ENCODE measurements at places on chromosomes 5 and 9.

DNA sequence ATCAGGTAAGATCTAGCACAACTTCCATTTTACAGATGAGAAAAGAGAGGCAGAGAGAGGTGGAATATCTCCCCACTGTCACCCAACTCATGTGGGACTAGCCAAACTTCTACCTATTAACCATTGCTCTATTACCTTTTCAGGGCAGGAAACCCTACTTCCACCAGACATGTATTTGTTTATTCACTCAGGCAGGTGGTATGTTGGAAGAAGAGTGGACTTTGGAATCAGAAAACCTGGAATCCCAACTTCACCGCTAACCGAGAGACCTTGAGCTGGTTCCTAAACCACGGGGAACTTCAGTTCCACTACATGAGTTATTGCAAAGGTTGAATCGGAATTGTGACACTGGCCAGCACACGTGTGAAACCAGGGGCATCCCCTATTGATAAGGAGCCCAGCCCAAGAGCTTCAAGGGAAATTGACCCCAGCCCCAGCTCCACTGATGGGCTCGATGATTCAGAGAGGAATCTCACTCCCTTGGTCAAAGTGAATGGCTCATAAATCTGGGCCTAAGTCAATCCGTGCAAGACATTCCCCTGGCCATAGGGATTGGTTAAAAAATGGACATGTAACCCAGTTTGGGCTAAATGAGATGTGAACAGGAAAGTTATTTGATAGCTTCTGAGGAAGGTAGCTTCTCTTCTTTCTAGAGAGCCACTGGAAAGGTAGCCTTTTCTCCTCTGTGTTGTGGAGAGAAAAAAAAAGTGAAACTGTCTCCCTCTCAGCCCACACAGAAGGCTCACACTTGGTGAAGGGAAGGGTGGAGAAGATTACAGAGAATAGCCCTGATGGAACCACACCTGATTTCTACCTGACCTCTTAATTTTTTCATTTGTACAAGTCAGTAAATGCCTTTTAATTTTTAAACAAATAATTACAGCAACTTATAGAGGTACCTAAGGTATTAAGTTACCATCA is 5.5 kb upstream of the GLIS3 start:
- DNase-seq, result no peak

GRCh38 chr9:89207026-89207425 is 28.4 kb upstream of the SHC3 start:
- no peak for DNase-seq

GRCh38 chr5:150485693-150486401 is 22.1 kb upstream of the NDST1 start:
- peak; percentile 46 for DNase-seq

DNA sequence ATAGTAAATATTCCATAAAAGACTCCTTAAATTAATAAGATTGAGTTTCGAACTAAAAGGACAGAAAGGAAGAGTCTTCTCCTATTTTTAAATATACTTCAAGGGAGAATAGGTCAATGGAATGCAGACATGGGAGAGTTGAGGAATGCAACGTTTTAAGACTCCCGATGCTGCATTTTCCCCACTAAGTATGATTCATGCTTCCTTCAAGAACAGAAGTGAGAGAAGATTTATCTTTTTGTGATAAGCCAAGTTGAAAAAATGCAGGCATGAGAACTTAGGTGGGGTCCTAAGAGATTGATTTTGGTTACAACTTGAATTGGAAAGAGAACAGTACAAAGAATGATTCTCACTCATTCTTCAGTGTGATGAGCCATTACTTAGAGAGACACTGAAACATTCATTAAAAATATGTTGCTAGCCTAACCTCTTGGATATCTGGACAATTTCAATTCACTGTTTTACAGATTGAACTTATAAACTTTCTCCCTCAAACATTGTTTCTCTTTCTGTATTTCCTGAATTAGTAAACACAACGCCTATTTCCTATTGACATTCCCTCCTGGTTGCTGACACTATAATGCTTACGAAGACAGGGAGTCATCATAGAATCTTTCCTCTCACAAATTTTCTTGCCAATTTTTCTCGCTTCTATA is 1666.1 kb upstream of the WWC1 start:
- DNase-seq, result no peak

- no peak for DNase-seq
Measured at GRCh38 chr5:43044181-43044914, 4.2 kb upstream of the ANXA2R start.

DNA sequence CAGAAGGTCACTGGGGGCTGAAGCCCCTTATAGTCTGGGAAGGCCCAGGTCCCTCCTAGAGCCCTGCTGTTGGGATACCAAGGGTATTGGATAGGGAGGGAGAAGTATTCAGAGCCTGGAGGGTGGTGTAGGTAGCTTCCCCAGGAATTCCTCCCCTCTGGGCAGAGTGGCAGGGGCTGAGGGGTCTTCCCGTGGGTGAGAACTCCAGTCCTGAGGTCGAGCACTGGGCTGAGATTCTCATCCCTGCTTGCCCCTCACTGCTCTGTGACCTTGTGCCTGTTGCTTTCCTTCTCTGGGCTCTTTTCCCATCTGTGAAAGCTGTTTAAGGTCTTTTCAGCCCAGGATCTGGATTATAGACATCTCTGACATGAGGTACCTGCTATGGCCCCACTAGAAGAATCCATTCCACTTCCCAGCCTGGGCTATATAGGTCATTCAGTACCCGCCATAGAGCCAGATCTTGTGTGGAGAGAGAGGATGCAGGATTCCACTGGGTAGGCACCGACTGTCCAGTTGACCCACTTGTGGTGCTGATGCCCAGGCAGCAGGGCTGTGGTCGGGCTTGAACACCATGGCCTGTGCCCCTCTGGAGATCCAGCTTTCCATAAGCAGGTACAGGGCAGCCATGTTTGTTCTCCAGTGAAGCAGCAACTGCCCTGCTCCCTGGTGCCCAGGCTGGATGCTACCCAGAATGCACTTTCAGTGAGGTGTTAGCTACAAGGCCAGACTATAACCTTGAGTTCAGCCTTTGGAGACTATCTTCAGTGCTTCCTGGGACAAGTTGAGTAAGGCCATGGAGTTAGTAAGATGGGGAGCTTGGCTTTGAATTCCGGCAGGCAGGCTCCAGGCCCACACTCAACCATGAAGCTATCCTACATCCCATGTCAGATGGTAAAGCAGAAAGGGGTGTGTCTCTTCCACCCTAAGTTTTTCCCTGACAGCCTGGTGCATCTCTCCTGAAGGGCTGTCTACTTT is 60.1 kb downstream of the AMBP start:
- no peak for DNase-seq

- peak; percentile 59 for DNase-seq
Measured at GRCh38 chr9:35756275-35757225, 2.5 kb upstream of the MSMP start.

DNA sequence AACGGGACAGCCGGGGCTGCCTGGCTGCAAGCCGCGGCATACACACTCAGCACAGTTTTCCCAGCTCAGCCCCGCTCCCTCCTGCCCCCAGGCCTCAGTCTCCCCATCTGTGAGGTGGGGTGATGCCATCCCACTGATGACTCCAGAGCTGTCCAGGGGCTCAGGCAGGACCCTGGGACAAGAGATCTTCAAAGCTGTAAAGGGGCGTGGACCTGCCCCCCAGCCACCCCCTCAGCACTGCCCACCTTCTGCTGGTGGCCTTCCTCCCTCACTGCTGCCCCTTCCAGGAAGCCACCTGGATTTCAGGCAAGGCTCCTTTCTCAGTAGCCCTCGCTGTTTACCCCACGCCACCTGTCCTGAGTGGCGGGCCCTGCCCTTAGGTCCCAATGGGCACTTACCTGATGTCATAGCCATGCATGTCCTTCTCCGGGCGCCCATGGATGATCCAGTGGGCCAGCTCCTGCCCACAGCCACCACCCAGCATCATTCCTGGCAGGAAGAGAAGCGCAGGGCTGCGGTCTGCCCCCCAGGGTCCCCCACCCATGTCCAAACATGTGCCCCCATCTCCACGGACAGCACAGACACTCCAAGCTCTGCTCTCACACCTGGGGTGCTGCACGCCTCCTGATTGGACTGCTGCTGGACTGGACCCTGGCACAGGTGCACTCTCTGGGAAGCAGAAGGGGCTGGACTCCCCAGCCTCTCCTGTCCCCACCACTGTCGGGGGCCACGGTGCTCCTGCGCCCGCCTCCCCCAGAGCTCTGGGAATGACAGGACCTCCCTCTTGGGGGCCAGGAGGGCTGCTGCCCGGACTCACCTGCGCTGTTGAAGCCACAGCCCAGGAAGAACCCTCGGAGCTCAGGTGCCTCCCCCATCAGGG is 25.7 kb downstream of the SARDH start:
- no peak for DNase-seq

DNA sequence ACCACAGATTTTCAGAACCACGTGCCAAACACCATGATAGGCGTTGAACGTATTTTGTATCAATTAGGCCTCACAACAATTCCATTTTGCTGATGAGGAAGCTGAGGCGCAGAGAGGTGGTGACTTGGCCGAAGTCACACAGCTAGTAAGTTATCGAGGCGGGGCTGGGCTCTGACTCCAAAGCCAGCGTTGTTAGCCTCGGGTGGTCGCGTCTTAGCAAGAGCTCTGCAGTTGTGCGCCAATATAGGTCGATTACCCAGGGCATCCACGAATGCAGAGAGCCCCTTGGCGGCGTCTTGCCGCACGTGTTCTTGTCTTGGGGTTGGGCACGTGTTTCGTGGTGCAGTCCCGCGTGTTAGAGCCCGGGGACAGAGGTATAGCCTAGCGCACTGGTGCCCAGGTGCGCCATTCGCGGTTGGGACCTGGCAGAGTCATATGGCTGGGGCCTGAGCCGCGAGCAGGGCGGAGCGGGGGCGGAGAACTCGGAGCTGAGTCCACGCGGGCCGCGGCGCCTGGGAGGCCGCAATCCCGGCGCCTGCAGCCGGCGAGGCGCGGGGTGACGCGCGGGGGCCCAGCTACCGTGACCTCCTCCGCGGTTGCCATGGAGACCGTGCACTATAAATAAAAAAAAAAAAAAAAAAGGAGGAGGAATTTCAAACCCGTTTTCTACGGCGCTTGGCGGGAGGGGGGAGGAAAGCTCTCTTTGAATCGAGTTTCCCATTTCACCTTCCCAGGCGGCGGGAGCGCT is 62.3 kb downstream of the CXXC5 start:
- peak; percentile 92 for DNase-seq

GRCh38 chr5:41812156-41812555 is 58.1 kb downstream of the OXCT1 start:
- DNase-seq, result no peak

- peak; percentile 45 for DNase-seq
Measured at GRCh38 chr5:93621327-93621798, 38.3 kb downstream of the NR2F1 start.

DNA sequence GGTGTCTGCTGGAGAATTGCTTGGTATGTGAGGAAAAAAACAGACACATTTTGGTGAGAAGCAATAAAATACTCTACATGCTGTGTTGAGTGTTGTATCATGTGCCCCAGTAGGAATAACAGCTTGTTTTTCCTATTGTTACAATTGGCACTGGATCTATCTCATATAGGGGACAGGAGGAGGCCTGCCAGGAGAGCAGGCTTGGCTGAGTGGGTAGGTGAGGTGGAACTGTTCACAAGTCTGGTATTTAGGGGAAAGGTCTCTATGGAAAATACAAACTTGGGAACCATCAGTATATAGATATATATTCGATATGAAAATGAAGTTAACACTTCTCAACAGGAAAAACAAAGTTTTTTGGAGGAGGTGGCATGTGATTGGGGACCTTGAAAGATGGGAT is 9.5 kb upstream of the SH3TC2 start:
- no peak for DNase-seq

- DNase-seq, result peak; percentile 51
Measured at GRCh38 chr5:179793468-179794139, at the start of gene LTC4S. TSS of gene LTC4S (plus strand) at chr5:179793986. CDS start at chr5:179794081, 95 bp downstream.

DNA sequence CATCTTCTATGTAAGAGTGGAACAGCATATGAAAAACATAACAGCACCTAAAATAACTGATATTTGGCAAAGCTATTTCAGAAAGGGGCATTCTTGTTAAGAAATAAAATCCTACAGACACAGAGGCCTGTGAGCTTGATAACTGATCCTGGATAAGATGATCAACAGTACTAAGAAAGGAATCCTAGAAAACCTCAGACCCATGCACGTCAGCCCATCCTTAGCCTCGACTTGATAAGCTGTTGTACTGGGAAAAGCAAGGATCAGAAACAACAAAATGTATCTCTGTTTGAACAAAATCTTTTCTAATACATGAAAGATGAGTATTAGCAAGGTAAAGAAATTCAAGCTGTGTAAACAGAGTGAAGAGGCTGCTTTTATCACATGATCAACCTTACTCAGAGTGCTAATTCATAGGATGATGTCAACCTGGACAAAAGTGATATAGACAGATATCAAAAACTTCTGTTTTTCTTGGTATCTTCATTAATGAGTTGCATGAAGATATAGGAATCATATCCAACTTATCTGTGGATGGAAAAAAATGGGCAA is 15.2 kb downstream of the LIFR start:
- no peak for DNase-seq

- DNase-seq, result no peak
Measured at GRCh38 chr9:134661791-134662142, 20.2 kb downstream of the COL5A1 start.
